ENCODE measurements at places on chromosomes 2 and 18.
A peak's percentile ranks its signal among the peaks of the same experiment; 100 is the strongest.

DNA sequence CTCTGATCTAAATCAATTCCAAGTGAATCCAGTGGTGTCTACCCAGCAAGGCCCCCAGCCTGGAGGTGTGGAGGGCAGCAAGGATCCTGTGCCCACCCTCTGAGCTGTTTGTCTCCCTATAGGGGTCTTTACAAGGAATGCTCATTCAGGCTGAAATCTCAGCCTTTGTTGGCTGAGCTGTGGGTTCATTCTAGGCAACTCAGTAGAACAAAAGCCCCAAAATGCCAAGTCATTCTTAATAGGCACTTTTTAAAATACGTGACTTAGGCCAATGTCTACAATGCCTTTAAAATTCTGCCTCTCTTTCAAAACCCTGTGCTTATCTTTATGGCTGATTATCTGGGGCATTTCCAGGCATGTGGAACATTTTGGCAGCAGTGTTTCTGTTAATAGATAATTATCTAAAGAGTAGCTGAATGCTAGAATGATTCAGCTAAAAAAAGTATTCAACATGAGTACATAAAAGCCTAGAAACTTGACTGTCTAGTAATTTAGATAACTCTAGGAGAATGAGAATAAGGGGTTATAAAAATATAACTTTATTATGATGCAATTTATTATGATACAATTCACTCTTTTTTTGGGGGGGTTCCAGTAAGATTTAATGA lies 7.4 kb downstream of the UGT1A6 start:
- peak; percentile 88 for DNase-seq

DNA sequence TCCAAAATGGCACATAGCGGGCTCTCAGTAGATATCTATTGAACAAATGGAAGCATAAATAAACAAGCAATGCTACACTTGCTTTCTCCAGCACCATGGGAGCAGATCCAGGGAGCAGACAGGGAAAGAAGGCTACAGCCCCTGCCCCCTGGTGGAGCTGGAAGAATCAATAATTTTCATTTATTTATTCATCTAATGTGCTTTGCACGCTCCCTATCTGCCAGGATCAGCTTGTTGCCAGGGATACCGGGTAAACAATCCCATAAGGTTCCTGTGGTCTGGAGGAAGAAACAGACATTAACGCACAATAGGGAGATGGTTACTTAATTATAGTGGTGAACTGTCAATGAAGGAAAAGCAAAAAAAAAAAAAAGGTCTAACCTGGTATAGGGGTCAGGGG lies 40.1 kb upstream of the CLASP1 start:
- peak; percentile 62 for DNase-seq

DNA sequence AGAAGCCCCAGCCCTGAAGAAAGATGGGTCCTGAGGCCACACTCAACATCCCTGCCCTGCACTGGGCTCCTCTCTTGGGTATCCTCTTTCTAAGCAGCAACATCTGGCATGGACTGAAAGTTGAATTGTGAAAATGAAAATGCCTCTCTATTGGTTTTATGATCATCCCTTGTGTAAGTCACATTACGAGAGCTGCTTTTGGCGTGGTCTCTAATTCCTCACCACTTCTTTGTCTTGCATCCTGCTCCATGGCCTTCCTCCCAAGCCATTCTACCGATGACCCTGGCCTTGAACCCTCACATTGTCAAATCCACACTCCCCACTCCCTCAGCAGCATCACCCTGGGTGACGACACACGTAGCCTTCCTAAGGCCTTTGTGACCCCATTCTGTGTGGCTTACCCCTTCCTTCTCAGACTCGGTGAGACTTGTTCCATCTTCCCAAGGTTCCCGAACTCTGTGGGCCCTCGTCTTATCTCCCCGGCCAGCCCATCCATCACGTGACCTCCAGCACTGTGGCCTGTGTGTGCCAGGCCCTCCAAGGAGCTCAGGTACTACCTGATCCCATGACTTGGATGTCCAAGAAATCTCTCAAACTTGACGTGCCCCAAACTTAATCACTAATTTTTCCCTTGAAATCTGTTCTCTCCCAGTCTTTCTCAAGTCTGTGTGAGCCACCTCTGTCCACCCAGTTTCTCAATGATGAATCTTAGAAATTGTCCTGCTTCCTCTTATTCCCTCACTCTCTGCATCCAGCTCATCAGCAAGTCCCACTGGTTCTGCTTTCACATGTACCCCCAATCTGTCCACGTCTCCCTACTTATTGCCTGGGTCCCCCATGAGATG lies 194.7 kb upstream of the HS6ST1 start:
- DNase-seq: no peak

GRCh38 chr2:188588235-188588634 lies 296.6 kb downstream of the GULP1 start:
- DNase-seq: no peak

DNA sequence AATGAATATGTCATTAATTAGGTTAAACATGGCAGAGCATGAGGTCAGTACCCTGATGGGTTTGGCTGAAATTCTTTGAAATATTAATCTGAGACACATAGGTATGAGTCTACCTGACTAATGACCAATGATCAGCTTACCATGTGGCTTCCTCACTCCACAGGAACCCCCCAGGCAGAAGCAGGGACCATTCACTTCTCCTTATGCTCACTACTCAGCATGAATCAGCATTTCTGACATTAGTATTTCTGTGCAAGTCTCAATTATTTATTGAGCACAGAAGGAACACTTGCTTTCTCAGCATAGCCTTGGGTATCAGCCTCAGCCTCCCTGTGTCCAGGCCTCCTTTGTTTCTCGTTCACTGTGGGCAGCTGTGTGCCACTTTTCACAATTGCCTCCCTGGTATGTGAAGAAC lies 9.3 kb upstream of the KCNE4 start:
- peak; percentile 68 for DNase-seq

DNA sequence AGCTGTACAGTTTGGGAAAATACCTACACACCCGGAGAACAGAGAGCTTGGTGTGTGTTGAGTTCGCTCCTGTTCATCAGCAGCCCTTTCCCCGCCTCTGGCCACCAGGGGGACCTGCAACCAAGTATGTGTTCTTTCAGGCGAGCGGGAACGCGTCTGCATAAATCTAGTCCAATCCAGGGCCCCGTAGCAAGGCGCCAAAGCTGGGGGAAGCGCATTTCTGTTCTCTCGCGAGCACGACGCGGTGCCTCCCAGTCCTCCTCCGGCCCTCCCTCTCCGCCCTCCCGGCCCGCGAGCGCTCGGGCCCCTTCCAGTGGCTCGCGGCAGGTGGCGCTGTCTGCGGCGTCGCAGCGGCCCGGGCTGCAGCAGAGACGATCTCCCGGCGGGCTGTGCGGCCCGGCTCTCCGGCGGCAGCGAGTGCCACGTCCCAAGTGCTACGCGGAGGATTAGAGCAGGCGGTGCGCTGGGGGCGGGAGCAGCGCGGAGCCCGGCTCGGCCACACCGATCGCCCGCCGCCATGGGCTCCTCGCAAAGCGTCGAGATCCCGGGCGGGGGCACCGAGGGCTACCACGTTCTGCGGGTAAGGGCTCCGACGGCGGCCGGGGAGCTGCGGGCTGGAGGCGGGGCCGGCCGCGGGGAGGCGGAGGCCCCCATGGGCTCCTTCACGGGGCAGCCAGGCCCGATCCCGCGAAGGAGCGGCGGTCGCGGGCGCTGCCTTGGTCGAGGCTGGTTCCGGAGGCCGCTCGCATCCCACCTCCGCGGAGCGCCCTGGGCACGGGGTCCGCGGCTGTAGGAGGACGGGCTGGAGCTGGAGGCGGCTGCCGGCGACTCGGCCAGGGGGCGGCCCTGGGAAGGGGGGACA lies at the start of gene GORASP2:
Gene GORASP2, plus strand, starts transcription at position 430 of the 862 bp plus-strand sequence. Its CDS starts 88 bp downstream, at position 518.
- peak; percentile 99 for DNase-seq

DNA sequence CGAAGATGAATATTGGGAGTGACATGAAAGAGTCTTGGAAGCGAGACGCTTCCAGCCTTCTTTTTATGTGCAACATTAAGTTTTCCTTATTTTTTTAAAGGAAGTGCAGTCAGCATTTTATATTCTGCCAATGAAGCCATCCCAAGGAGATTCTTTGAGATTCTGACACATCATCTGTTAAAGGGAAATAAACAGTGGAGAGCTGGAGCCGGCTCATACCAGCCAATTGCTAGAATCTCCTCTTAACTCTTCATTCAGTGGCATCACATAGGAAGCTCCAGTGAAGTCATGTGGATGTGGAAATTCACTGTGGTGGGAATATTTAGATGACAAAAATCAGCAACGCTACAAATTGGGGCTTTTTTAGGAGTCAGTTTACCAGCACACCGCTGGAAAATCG lies 23.7 kb upstream of the GPR39 start:
- no peak for DNase-seq

- no peak for DNase-seq
These were observed 120.7 kb downstream of the NCK2 start for GRCh38 chr2:105865222-105865913.

GRCh38 chr18:9984080-9984479 lies 70.3 kb downstream of the VAPA start:
- DNase-seq: no peak

GRCh38 chr2:12769492-12770105 lies 52.9 kb downstream of the TRIB2 start:
- DNase-seq: no peak

GRCh38 chr2:63023444-63023843 lies 27.2 kb upstream of the OTX1 start:
- peak; percentile 45 for DNase-seq

- no peak for DNase-seq
These were observed 36.3 kb upstream of the MBP start for GRCh38 chr18:77168811-77169311.

- peak; percentile 56 for DNase-seq
These were observed 195.1 kb downstream of the KCNE4 start for GRCh38 chr2:223247136-223247535.

GRCh38 chr2:231854616-231855125 lies 68.4 kb downstream of the COPS7B start:
- no peak for DNase-seq

DNA sequence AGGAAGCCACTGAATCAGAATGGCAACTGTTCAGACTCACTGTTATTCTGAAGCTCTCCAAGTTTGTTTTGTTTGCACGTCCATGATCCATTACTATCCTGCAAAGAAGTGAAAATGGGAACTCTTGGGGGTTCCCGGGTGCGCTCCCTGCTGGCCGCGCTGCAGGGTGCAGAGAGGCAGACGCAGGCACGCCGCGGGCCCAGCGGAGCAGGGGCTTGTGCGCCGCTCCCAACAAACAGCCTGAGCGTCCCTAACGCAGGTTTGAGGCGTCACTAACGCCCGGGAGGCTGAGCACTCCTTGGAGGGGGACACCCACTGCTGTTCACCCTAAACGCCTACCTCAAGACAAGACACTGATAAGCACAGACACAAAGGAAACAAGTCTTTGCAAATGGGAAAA lies 14.3 kb upstream of the PIEZO2 start:
- no peak for DNase-seq

- DNase-seq: no peak
These were observed 510.1 kb upstream of the RAB6C start for GRCh38 chr2:129469389-129469788.

- DNase-seq: no peak
These were observed 770.7 kb upstream of the SLC8A1 start for GRCh38 chr2:41222593-41222992.

DNA sequence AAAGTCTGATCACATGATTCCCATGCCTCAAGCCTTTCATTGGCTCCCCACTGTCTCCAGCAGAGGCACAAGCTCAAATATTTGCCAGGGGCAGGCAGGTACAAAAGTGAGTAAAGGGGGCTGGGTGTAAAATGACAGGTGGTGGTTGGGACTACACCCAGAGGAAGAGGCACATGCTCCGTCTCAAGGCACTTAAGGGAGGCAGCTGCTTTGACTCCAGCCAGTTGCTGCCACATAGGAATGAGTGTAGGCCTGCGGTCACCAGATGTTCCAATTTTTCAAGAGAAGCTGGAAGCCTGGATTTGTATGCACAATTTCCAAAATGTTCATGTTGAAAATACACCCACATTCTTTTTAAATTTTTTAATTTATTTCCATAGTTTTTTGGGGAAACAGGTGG lies 164.4 kb downstream of the UPP2 start:
- DNase-seq: no peak

GRCh38 chr2:67627456-67628207 lies 230.5 kb downstream of the ETAA1 start:
- no peak for DNase-seq

DNA sequence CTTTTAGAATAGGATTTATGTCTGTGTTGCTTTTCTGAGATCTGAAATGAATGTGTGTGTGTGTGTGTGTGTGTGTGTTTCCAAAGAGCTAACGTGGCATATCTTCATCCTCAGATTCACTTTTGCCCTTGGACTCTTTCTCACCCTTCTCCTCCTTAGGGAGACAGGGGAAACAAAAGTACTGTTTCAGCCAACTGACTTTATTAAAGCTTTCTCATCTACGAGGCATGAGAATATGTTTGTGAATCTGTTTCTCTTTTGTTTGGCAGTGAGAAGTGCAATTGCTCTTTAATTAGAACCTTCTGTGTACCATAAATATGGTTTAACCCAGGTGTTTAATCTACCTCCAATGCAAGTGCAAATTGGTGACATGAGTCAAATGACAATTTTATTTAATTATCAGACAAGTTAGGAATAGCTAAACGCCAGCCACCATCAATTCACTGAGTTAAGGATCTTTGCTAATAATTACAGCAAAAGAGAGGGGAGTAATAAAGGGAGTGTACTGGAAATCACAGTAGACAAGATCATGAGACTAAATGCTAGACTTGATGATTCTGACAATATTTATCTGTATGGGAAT lies 186.4 kb upstream of the COL3A1 start:
- DNase-seq: peak; percentile 27

DNA sequence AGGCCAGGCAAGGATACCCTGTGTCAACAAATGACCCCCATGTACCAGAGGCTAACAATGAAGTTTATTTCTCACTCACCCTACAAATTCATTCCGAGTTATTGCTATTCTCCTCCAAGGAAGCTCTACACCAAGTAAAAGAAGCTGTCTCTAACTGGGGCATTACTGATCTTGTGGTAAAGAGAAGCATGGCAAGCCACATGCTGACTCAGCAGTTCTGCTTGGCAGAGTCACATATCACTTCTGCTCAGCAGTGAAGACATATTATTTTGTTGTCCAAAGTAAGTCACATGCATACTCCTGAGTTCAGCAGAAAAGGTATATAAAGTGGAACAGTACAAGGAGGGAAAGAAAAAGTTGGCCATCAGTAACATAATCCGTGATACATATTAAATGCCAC lies 315.8 kb downstream of the GULP1 start:
- peak; percentile 63 for DNase-seq

DNA sequence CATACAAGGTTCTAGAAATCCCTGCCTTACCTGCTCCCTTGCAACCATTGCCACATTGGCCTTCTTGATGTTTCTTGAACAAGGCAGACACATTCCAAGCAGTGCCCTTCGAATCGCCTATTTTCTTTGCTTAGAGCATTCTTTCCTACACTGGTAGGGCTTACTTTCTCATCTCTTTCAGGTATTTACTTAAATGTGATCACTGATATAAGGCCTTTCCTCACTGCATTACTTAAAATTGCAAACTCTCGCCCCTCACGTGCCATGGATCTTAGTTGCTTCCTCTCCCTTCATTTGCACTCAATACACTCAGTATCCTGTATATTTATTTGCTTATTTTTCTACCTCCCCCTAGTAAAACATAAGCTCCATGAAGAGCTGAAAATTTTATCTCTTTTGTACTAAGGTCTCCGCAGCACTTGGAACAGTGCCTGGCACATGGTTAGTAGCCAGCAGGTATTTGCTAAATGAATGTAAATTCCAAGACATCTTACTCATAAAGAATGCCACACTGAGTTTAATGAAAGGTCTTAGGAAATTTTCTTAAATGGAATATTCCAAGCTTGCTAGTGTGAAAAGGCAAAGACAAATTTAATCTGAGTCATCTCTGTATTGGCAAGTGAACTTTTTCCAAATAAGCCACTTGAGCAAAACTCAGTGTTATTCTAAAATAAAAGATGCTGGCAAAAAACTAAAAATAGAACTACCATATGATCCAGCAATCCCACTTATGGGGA lies 42.4 kb upstream of the FIGN start:
- DNase-seq: peak; percentile 96

- DNase-seq: no peak
These were observed 46.5 kb downstream of the UNC50 start for GRCh38 chr2:98654699-98655495.

All from M059J (cell line).